EL (cell line): ENCODE measurements at places on chromosomes 6 and 20.
A peak's percentile ranks its signal among the peaks of the same experiment; 100 is the strongest.

DNA sequence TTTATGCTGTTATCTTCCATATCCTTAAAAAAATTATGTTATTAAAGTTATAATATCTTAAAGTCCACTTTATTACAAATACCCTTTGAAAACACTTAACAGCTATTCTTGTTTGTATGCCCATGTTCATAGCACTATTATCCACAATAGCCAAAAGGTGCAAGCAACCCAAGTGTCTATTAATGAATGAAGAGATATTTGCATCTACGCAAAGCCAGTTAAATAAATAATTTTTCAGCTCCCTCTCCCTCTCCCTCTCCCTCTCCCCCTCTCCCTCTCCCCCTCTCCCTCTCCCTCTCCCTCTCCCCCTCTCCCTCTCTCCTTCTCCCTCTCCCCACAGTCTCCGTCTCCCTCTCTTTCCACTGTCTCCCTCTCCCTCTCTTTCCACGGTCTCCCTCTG is 13.1 kb downstream of the CDK5RAP1 start:
- no peak for DNase-seq

GRCh38 chr20:11380283-11380682 is 537.4 kb upstream of the BTBD3 start:
- no peak for DNase-seq

GRCh38 chr20:14219801-14220461 is 117.5 kb downstream of the FLRT3 start:
- DNase-seq: no peak

DNA sequence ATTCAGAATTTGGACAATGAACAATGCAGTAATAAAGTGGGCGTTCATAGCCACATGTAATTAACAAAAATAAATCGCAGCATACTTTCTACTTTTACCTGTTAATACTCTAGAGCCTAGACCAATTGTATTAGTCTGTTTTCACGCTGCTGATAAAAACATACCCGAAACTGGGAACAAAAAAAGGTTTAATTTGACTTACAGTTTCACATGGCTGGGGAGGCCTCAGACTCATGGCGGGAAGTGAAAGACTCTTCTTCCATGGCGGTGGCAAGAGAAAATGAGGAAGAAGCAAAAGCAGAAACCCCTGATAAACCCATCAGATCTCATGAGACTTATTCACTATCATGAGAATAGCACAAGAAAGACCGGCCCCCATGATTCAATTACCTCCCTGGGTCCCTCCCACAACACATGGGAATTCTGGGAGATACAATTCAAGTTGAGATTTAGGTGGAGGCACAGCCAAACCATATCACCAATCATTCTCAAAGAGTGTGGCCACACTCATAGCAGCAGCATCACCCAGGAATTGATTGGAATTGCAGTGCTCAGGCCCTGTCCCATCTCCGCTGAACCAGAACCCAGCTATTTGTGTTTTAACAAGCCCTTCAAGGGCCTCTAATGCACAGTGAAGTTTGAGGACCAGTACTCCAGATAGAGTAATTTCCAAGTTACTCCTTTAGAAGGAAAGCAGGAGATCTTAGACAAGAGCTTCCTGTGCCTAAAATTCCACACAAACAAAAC is 650.0 kb downstream of the KIF16B start:
- no peak for DNase-seq

DNA sequence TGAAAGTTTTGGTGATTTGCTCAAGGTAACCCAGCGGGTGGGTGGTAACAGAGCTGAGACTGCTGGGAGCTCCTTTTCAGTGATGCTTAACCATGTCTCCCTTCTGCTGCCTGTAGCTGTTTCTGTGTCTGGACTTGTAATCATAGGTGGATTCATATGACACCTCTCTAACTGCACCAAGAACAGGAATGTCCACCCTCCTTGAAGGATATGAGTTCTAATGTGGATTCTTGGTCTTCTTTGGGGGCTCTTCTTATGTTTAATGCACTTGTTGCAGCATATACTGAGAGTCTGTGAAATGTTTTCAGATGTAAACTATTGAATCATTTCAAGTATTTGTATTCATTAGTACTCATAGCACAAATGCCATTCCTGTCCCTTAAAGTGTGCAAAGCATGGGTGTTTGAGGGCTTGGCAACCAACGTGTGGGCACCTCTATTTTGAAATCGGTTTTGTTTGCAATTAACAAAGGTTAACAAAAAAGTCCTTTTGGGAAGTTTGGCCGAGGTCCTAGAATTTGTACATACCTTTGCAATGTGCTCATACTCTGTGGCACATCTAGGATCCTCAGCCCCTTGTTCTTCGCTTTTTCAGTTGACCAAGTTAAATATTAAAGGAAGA is 138.0 kb downstream of the SOX4 start:
- DNase-seq: peak; percentile 57

GRCh38 chr6:79872986-79873385 is 74.4 kb downstream of the ELOVL4 start:
- DNase-seq: peak; percentile 50

DNA sequence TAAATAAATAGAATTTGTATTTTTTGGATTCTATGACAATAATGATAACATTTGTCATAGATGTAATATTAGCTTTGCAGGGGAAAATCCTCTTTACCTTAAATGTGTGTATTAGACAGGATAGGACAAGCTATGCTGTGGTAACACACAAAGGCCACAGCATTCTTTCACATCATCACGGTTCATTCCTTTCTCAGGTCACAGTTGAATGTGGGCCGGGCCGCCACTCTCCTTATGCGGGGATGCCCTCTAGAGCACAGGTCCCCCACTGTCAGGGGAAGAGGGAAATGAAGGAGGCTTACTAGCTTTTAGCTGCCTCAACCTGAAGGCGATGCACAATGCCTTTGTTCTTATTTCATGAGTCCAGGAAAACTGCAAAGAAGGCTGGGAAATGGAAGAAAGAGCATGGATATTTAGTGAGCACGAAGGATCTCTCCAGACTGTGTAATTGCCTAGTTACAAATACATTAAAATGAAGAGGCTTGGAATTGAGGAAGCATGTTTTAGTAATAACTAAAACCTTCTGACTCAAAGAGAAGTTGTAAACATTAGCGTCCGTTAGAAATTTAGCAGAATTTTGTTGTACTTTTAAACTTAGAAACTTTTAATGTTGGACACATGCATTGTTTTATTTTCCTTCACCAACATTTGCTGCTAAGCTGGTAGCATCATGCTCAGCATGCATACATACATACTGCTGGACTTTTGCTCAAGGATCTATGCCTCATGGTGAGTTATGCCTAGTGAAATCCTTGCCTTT is 248.9 kb upstream of the FOXQ1 start:
- DNase-seq: peak; percentile 8

DNA sequence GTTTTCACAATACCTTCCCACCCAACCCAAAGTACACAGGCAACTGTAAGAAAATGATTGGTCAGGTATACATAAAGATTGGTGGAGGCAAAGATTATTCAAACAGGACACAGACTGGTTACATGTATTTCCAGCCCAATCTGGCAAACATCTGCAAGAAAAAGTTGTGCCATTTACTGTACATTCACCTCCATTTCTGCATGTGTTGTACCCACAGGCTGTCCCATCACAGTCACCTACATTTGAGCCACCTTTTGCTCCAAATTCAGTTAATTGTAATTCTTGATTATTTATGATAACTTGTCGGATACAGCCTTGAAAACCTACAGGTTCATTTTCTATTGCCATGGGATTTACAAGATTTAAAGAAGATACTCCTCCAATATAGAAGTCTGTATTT is 85.6 kb downstream of the PHF3 start:
- no peak for DNase-seq

GRCh38 chr6:121435444-121436069 is at the start of gene GJA1:
Gene GJA1, plus strand, starts transcription at chr6:121435646. Its CDS starts 11,202 bp downstream, at chr6:121446848.
- DNase-seq: peak; percentile 89

- peak; percentile 67 for DNase-seq
Observed at GRCh38 chr6:82750556-82750955, 315.1 kb downstream of the UBE3D start.

DNA sequence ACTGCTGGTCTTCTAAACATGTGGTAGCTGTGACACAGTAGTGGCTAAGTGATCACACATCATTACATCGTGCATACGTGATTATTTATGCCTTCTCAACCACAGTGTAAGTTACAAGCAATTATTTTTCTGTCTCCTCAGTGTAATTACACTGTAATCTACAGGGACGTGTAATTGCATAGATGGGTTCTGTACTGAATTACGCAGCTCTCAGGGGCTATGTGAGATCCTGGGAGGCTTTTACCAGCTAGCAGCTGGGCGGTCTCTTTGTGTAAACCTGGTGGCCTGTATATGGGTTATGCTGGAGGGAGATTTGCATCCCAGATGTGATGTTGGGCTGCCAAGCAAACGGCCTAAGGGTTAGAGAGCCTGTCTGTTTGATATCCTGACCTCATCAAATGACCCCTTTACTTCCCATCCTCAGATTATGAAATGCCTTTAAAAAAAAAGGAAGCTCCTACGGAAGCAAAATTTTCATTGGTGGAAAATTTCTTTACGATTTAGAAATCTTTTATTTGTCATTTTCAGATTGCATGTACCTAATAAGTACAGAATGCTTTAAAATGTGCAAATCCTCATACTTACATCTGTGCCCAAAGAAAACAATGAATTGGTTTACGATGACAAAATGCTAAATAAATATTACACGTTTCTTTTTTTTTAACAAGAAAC is 402.8 kb upstream of the JAG1 start:
- no peak for DNase-seq

GRCh38 chr20:49936153-49937026 is at the start of gene RNF114:
Gene RNF114, plus strand, starts transcription at chr20:49936397. Its CDS starts 16 bp downstream, at chr20:49936413.
- DNase-seq: peak; percentile 90

DNA sequence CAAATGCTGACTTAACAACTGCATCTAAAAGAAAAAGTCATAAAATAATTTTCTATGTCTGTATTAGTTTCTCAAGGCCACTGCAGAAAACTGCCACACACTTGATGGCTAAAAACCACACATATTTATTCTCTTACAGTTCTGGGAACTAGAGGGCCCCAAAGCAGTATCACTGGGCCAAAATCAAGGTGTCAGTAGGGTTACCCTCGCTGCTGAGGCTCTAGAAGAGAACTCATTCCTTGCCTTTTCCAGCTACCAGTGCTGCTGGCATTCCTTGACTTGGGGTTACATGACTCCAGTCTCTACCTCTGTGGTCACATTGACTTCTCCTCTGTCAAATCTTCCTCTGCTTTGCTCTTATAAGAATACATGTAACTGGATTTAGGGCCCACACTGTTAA is 124.6 kb upstream of the THEMIS start:
- no peak for DNase-seq

- DNase-seq: no peak
Observed at GRCh38 chr20:57473246-57474048, 51.5 kb downstream of the CTCFL start.

DNA sequence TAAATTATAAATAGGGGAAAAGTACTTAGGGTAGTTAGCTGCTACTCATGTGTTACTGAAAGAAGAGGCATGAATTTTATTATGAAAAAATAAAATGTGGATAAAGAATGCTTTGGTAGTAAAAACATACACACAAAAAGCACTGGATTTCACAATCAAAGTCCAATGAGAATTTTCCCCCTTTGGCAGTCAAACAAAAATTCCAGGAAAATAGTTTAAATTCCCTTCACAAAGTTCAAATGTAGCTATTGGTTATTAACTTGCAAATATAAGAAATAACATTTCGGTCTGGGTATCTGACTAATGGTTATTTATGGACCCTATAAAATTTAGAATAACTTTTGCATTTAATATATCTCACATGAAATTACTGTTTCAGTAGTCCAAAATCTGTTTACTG is 210.4 kb downstream of the FOXC1 start:
- DNase-seq: peak; percentile 89

DNA sequence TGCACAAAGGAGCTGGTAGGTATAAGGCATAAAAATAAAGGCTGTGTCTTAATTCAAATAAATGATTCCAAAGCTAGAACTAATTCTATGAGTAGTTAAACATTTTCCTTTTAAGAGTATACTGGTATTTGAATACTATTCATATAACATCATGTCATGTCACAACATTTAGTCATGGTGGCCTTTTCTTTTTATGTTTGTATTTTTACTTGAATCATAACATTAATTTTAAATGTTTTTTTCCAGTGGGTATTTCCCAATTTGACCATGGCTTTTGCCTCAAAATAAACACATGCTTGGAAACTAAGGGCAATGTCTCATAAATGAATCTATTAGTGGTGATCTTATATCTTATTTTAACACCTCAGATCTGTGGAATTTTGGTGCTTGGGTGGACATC is 177.1 kb downstream of the CD109 start:
- DNase-seq: peak; percentile 46

GRCh38 chr6:14957355-14958059 is 288.4 kb upstream of the JARID2 start:
- no peak for DNase-seq

DNA sequence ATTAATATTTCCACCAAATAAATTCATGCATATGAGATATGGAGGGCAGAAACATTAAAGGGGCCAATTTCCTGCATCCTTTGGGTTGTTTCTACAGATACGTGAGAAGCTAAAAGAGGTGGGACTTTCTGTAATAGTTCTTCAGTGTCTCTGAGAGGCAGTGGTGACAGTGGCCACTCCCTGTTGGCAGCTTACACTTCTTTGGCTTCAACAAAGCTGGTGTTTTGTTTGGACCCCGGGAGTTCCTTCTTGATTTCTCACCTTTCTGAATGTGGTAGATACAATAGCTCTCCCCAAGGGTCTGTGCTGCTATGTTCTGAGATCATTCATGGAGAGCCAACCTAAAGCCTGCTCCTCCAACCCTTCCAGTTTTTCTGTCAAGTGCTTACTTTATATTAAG is 7.8 kb downstream of the PLCB1 start:
- DNase-seq: no peak

DNA sequence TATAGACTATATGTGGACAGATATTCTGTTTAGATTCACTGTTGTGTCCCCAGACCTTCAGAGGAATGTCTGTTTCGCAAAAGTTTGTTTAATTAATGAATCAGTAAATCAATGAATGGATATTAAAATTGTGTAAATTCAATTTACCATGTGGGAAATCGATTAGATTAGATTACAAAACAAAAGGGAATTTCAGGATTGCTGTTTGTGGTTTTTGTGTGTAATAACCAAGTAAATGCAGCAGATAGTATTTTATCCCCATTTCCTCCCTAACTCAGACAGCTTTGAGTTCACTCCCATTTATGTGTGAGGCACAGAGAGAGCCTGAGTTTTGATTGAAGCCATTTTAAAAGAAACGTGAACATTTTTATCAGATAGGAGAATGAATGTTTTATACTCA is 214.8 kb downstream of the ADGB start:
- DNase-seq: peak; percentile 38

DNA sequence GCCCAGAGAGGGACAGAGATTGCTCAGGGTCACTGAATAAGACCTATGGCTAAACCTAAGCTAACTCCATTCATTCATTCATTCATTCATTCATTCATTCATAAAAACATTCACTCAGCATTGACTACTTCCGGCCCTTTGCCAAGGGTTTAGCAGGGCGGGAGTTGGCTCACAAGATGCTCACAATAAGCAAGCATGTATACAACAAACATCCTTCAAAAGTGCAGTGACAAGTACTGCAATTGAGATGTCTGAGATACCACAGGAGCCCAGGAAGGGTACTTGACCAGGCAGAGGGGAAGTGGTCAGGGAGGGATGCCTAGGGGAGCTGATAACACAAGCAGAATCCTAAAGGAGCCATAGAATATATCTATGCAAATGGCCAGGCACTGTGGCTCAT is 18.2 kb upstream of the KIAA1755 start:
- no peak for DNase-seq
